ENCODE measurements at places on chromosomes 16 and 17. TPM values are rescaled to one million over a fixed set of nuclear protein-coding genes. Genes with fewer than 3 reads are reported as not detected.
A peak's percentile ranks its signal among the peaks of the same experiment; 100 is the strongest.

DNA sequence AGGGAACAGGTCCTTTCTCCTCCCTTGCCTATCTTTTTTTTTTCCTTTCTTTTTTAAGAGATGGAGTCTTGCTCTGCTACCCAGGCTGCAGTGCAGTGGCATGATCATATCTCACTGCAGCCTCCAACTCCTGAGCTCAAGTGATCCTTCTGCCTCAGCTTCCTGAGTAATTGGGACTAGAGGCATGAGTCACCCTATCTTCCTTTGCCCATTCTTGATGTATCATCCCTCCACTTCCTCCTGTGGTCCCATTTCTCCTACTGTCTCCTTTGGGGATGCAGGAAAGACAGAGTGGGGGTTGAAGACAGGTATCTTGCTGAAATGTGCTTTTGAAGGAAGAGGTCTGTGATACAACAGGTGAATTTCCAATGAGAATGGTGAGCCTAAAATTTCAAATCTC is 5.5 kb downstream of the MYO19 start:
- DNase-seq = peak; percentile 75

- DNase-seq = peak; percentile 93
Observed at GRCh38 chr17:81119223-81120148, 45.8 kb upstream of the PVALEF start.

DNA sequence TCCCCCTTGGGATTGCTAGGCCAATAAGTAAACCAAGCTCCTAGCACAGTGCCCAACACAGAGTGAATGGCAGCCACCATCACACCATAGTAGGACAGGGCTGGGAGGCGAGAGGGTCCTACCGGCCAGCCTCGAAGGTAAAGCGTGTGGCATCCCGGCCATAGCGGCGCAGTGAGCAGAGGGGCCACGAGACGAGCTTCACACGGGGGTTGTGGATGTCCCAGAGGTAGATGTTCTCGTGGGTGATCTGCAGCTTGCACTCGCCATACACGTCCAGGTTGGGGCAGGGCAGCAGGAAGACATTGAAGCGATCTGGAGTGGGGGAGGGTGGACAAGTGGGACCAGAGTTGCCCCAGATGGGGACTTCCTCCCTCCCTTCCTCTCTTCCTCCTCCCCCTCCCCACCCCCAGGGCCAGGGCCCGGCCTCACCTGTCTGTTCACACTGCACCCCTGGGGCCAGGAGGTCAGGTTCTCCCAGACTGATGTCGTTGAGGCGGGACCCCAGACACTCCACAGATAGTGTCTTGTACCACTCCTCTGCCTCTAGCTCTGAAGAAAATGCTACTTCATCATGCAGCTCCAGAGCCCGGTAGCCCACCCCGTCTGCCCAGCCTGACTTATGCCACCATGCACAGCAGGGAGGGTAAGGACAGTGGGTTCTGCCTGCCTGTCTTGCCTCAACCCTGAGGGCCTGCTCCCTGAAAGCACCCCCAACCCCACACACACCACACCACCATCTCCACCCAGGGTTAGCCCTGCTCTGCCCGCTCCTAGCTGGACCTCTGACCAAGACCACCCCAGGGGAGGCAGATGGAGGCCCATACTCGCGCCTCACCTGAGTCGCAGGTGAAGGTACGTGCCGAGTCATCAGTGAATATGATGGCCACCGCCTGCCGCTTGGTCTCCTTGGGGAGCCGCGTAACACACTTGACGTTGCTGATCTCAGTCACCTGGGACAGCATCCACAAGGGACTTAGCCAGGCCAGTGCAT is 11.3 kb downstream of the DOK4 start:
- DNase-seq = no peak

DNA sequence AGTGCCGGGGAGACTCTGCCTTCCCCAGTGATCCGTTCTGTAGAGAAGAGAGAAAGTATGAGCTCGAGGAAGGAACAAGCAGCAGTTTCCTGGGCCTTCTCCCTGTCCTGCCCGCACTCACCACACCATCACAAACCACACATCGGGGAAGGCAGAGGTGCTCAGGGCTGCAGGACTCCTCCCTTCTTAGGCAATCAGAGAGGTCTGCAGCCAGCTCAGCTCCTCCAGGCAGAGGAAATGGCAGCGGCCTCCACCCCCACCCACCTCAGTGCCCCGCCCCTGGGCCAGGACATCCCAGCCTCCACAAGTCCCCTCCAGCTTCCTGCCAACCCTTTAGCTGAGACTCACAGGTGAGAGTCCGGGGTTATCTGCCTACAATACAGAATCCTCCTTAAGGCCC is 2.0 kb downstream of the ZNF319 start:
- DNase-seq = peak; percentile 66

Gene ERAL1
- total RNA-seq = 44.4 TPM

Gene KRTAP9-1
- not detected for total RNA-seq

Measured in foreskin keratinocyte (primary cell).